ENCODE measurements at places on chromosomes 7 and 10.

DNA sequence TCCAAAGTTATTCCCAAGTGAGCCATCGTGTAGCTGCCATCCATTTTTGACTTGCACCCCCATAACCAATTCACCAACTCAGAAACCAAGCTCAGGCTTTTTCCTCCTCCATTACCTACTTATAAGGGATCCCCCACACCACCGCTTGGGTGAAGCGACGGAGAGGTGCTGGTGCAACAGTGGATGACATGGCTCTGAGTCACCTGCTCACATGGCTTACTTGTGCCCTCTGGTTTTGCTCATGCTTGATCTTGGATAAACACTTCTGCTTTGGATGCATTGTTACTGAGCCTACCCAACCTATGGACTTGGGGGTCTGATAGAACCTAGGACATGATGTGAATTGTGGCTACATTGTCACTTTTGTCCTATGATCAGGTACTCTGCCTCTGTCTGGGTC, 12.0 kb upstream of the AKR1B1 start:
- no peak for DNase-seq

DNA sequence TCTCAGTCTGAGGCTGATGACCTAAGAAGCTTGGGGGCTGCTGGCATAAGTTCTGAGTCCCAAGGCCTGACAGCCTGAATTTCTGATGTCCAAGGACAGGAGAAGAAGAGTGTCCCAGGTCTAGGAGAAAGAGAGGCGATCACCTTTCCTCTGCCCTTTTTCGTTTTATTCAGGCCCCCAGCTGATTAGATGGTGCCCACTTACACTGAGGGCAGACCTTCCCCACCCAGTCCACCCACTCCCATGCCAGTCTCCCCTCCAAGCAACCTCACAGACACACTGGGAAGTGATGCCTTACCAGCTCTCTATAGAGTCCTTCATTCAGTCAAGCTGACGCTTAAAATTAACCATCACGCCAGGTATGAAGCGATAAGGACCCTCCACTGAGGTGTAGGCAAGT, 19.3 kb upstream of the LOXL4 start:
- DNase-seq = no peak

DNA sequence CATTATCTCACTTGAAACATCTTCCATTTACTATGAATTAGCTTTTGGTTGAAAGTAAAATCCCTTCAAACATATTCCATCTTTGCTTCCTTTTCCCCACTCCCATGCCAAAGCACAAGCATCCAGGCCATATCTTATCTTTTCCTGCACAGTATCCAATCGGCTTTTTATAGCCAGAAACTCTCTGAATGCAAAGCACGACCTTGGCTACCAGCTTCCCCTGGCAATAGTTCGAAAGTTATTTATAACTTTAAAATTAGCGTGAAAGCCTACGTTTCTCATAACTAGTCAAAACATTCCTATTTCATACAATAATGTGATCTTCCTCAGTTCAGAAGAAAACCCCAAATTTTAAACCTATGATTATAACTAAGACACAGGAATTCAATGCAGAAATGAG, 440 bp downstream of the CTNNA3 start:
- DNase-seq = no peak

- DNase-seq = no peak
Measured at GRCh38 chr10:94443549-94443948, 41.2 kb downstream of the TBC1D12 start.

GRCh38 chr7:11714676-11715075, 117.3 kb downstream of the THSD7A start:
- DNase-seq = no peak

- DNase-seq = no peak
Measured at GRCh38 chr7:79304711-79305110, 148.8 kb downstream of the MAGI2 start.

DNA sequence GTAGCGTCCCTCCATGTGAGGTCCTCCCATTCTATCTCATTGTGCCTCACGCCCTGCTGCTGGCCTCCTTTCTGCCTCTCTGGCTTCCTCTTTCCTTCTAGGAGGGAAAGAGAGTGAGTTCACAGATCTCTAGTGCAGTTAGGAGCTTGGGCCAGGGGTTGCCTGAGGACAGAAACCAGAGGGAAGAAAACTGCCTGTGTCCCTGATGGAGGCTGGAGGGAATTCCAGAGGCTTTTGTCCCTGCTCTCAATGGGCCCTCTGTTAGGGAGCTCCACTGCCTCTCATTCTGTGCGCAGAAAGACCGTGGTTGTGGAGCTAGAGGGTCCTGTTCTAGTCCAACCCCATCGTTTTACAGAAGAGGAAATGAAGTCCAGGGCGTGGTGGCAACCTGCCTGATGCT, 4.6 kb downstream of the MARVELD1 start:
- DNase-seq = no peak

All from NCI-H774 (cell line).